Left ventricle myocardium superior (tissue), 1 donor: ENCODE measurements at places on chromosomes 4 and X.
A peak's percentile ranks its signal among the peaks of the same experiment; 100 is the strongest.

GRCh38 chr4:174581901-174582300 is 59.6 kb upstream of the HPGD start:
- DNase-seq = no peak

DNA sequence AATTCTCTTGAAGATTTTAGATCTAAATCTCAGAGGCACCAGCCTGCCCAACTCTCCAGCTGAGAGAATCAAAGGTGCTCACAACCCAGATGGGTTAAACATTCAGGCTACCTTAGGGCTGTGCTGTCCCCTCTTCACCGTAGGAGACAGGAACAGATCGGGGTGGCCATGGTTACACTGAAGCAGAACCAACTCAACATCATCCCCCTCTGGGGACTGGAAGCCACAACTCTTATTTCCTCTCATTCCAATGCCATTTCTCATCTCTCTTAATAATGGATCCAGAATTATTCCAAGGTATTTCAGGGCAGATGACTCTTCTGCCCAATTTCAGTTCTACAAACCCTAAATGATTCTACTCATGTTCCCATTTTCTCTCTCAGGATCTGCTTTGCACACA is 109.7 kb downstream of the NKX6-1 start:
- DNase-seq = no peak

GRCh38 chr4:6730603-6731317 is 14.8 kb downstream of the BLOC1S4 start:
- DNase-seq = peak; percentile 45

DNA sequence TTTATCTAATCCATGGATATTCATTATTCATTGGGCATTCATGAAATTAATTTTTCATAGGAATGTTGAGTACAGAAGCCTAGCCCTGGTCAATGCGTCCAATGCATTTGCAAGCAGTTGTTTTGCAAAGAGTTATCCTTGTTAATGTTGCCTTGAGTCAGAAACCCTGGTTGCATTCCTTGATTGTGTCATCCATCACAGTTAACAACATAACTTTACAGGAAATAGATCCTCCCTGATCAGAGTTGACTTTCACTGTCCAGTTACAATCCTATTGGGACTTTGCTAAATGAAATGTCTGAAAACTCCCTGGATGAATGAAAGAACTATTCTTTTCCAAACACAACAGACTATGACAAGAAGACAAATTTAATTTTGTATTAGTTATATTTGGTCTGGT is 924.3 kb upstream of the SLIT2 start:
- no peak for DNase-seq

DNA sequence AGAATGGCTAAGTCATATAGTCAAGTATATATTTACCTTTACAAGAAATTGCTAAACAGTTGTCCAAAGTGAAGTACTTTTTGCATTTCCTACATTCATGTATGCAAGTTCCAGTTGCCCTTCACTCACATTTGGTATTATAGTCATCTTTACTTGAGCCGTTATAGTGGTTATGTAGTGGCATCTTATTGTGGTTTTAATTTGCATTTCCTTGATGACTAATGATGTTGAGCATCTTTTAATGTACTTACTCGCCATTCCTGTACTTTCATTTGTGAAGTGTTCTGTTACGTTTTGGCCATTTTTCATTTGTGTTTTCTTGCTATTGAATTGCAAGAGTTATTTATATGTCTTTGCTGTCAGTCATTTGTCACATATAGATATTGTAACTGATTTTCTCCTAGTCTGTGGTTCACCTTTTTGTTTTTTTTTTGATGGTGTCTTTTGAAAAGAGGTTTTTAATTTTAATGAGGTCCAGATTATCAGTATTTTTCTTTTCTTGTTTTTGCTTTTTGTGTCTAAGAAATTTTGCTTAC is 27.6 kb downstream of the ARFIP1 start:
- no peak for DNase-seq

DNA sequence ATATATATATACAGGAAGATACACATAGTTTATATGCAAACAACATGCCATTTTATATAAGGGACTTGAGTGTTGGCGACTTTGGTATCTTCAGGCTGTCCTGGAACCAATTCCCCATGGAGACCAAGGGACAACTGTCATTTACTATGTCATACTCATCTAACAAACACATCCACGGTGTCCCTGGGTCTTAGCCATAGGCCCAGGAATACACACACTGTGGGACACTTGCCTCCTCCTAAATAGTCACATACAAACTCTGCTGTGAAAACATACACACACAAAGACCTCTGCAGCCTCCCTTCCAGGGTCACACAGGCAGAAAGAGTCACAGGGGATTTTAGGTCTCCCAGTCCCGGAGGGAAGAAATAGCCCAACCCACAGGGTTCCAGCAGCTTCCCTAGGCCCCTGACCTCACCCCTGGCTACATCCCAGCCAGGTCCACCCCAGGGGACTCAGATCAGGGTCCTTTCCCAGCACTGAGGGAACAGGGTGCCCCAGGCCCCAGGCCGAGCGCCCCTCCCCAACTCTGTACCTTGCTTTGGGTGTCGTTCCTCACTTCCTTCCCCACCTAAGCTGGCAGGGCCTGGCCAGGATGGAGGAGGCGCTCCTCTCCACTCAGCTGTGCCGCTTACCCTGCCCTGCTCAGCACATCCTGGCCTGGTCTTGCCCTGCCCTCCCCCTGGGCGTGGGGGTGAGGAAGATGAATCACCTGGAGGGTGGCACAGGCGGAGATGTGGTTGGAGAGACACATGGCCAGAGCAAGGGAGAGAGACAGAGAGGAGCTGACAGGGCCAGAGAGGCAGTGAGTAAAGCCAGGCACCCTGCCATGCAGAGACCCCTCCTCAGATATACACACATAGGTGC is 21.8 kb downstream of the FGD1 start:
- DNase-seq = no peak

GRCh38 chrX:116379854-116380253 is 56.6 kb upstream of the SLC6A14 start:
- DNase-seq = peak; percentile 28

DNA sequence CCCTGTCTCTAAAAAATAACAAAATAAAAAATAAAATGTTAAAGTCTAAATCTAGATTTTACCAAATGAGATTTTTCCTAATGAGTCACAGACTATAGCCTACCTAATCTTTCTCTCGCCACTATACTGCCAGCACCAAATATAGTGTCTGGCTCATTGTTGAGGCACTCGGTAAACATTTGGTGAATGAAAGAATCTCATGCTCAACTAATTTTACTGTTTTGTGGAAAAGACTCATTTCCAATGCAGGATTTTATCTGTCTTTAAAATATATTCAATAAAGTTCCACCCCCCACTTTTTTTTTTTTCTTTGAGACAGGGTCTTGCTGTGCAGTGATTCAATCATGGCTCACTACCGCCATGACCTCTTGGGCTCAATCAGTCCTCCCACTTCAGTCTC is 71.5 kb downstream of the PLS3 start:
- no peak for DNase-seq

DNA sequence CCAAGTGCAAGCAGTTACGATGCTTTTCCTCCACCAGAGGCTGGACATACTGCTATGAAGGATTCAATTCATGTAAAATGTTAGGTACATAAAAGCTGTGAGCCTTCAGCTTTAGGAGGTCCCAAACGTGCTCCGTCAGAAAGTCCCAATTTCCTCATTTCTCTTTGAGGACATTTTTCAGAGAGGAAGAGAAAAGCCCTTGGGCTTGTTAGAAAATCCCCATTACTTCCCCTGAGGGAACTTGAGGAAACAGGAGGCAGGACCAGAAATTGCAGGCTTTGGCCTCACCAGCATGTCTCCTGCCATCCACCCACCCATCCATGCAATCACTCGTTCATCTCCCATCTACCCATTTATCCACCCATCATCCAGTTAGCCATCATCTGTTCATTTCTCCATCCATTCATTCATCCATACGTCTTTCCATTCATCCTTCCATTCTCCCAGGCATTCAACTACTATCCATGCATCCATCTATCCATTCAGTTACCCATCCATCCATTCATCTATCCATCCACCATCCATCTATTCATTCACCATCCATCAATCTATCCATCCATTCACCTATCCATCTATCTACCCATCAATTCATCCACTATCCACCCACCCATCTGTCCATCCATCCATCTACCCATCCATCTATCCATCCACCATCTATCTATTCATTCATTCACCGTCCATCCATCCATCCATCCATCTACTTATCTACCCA is 223.5 kb downstream of the AFAP1 start:
- no peak for DNase-seq

- no peak for DNase-seq
Measured at GRCh38 chrX:71195964-71196649, 26.9 kb upstream of the GJB1 start.

DNA sequence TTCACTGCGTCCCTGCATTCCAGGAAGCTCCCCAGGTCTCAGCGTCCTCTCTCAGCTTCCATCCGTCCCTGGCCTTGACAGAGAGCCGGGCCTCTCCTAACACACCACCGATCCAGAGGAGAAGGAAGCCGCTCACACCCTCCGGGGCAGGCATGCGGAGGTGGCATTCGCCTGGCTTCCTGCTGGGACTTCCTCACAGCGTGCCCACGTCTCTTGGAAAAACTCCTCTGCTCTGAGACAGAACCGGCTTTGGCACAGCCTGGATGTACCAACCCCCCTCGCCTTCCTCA is 3.2 kb downstream of the CTAG2 start:
- DNase-seq = no peak
